ENCODE measurements at places on chromosomes 3 and 15. TPM values are rescaled to one million over a fixed set of nuclear protein-coding genes. Genes with fewer than 3 reads are reported as not detected.
A peak's percentile ranks its signal among the peaks of the same experiment; 100 is the strongest.

DNA sequence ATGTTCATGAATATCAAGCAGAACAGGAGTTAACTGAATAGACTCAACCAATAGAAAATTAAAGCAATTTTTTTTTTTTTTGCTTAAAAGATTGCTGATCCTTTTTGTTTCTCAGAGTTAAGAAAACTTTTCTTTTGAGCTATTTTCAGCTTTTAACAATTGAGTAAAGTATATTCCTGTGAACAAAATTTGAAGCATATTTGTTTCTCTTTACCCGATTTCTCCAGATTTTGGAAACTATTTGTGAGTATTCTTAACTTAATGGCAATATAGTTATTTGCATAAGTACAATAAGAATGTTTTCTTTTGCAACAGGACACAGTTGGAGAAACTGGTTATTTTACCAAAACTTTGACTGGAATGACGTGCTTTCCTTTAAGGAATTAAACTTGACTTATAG, 53.4 kb upstream of the C15orf39 start:
- peak; percentile 22 for DNase-seq

DNA sequence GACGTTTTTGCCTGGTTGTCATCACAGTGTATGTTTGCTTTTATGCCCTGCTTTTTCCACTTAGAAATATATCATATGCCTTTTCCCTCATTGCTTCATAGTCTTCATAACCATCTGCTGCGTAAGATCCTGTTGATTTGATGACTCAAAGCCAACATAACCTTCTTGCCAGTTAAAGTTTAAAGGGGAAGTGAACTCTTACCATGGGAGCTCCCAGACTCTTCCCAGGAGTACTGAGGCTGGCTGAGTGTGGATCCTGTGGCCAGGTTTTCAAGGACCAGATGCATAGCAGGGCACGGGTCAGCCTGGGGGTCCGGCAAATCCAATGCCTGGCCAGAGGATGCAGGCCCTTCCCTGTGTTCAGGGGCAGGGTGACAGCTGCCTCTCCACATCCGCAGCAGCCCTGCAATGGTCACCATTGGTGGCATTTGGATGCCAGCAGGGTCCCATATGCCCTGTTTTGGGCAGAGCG, 42.0 kb upstream of the SACM1L start:
- DNase-seq = no peak

GRCh38 chr3:12400616-12401194, 83.6 kb upstream of the TSEN2 start:
- no peak for DNase-seq

DNA sequence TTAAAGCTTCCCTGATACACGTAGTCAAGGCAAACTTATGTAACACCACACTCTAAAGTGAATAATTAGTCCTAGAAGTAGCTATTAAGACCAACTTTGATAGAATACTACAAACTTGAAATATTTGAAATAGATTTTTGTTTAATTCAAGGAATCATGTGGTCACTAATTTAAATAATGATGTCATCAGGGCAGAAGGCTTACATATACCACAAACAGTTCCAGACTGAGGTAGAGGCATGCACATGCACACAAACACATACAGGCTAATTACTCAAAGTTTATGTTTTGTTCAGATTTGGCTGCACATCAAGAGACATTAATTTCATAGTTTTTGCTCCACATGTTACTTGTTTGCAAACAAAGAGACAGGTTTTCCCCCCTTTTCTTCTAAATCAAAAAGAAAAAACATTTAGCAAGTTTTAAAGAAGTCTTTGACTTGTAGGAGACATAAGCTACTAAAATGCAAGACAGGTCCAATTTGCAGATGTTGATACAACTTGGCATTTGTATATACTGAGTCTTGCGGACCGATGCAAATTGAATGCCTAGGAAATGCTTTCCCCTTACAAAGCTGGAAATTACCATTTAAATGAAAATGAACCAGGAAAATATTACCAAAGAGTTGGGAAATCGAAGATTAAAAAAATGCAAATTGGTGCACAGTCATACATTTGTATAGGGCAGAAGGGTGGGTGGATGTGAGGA, 594.8 kb downstream of the MAGI1 start:
- DNase-seq = no peak

GRCh38 chr3:54891540-54891897, 36.3 kb downstream of the LRTM1 start:
- no peak for DNase-seq

GRCh38 chr3:77967621-77968020, 927.7 kb downstream of the ROBO2 start:
- DNase-seq = no peak

DNA sequence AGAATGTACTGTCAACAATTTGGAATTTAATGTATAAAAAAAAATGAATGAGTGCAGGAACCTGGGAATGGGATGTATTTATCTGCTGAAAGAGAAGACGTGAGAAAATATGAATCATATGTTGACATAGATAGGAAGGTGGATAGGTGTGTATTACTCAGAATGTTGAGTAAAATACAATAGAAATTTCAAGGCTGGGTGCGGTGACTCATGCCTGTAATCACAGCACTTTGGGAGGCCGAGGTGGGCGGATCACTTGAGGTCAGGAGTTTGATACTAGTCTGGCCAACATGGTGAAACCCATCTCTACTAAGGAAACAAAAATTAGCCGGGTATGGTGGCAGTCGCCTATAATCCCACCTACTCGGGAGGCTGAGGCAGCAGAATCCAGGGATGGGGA, 202.8 kb downstream of the CADM2 start:
- no peak for DNase-seq

GRCh38 chr15:64048781-64049460, 2.6 kb upstream of the DAPK2 start:
- peak; percentile 14 for DNase-seq

DNA sequence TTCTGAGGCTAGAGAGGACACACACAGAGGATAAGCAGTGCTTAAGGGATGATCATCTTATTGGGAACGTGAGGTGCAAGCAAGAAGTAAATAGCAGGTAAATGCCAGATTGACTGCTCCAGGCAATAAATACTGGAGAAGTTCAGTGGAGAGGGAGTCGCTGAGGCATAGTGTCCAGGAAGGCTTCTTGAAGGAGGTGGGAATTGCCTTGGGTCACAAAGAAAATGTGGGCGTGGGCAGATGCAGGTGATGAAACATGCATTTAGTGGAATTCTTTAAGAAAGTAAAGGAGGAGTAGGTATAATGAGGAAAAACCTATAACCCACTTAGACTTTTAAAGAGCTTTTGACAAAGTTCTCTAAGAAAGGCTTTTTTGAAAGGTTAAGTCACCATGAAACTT, 7.4 kb upstream of the SEMA5B start:
- DNase-seq = no peak

- no peak for DNase-seq
Measured at GRCh38 chr3:31439890-31440750, 92.6 kb upstream of the STT3B start.

DNA sequence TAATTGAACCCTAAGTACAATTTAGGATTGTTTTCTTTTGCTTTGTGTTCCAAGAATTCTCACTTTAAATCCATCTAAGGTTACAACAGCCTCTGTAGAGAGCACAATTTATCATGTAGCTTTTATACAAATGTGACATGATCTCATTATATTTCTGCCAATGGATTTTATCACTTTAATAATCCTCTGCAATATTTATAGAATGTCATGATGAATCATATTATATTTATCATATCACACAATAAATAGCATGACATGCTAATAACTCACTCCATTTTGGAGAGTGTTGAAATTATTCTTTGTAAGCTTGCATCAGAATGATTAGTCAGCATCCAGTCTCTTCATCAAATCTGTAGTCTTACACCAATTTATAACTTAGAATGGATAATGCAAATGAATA, 280.6 kb upstream of the ZNF717 start:
- no peak for DNase-seq

- no peak for DNase-seq
Measured at GRCh38 chr3:134998158-134998557, 203.1 kb downstream of the EPHB1 start.

- peak; percentile 77 for DNase-seq
Measured at GRCh38 chr15:67082007-67082536, 16.7 kb downstream of the SMAD3 start.

- DNase-seq = peak; percentile 81
Measured at GRCh38 chr3:30638685-30639412, 32.4 kb downstream of the TGFBR2 start.

DNA sequence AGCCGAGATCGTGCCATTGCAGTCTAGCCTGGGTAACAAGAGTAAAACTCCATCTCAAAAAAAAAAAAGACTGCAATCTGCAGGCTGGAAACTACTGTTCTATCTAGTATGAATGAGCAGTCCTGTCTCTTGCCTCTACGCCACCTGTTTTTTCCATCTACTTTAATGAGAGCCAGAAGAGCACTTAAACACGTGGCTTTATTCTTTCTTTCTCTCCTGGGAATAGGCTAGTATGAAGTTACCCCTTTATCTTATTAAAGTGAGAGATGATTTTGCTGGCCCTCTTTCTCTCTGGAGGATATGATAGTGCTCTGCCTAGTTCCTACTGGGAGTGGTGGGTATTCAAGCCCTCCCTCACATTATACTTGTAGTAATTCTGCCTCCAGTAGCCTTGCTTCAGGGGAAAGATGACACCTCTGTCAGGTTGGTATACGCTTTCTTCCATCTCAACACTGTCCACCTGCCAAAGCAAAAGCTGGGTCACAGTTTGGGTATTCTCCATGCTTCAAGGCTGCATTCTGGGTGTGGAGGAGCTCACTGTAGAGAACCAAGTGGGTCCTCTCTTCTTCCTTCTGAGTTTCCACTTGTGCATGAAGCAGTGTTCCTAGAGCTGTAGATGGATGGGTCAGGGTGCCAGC, 17.8 kb downstream of the MAPKBP1 start:
- no peak for DNase-seq

DNA sequence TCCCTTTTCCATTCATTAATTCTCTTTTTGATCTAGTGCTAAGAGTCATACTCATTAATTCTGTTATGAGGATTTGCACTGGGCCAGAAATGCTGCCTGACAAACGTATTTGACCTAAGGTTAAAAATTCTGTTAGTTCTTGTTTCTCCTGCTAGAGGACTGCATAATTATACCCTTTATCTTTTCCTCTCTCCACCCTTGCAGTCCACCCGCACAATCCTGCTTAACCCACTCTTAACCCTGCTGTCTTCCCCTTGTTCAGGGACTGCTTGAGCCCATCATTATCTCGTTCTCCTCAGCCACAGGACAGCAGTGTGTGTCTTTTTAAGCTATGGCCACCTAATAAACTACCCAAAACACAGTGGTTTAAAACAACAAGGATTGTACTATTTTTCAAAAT, 31.1 kb upstream of the DYNC1LI1 start:
- no peak for DNase-seq

- DNase-seq = no peak
Measured at GRCh38 chr15:96347181-96348111, 16.9 kb downstream of the NR2F2 start.

GRCh38 chr15:47366884-47367283, 350.4 kb upstream of the SEMA6D start:
- DNase-seq = no peak

DNA sequence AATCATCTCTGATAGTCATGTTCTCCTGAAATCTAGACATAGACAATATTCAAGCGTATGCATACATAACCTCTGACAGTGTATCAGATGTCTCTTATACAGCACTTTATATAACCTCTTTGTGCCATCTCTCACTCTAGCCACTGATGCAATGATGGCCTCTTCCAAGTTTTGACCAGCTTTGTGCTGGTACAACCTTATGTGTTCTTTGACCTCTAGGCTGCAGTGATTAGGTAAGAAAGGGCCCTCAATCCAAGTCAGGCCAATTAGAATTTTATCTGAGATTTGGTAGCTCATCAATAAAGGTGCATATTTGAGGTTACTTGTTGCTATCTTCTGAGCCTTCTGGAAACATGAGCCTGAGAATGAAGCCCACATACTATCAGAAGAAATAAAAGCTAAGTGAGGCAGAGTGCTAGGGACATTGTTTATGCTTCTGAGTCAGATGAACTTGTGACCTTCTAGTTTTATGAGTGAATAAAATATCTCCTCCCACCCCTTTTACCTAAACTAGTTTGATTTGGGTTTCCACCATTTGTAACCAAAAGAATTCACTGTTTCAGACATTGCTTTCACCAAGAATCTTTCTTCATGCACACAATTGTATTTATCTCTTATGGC, 283.2 kb upstream of the SUCLG2 start:
- DNase-seq = no peak

DNA sequence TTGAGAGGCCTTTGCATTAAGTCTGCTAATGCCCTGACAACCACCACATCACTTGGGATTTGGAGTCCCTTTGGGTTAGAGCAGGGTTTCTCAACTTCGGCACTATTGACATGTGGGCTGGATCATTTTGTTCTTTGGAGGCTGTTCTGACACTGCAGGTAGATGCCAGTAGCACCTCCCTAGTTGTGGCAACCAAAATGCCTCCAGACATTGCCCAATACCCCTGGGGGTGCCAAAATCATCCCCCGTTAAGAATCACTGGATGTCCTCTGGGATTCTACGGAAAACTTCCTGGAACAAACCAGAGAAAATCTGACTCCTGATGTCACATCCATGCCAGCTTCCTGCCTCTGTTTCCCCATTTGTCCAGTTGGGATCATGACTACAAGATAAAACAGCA, 37.2 kb upstream of the BLM start:
- DNase-seq = no peak

DNA sequence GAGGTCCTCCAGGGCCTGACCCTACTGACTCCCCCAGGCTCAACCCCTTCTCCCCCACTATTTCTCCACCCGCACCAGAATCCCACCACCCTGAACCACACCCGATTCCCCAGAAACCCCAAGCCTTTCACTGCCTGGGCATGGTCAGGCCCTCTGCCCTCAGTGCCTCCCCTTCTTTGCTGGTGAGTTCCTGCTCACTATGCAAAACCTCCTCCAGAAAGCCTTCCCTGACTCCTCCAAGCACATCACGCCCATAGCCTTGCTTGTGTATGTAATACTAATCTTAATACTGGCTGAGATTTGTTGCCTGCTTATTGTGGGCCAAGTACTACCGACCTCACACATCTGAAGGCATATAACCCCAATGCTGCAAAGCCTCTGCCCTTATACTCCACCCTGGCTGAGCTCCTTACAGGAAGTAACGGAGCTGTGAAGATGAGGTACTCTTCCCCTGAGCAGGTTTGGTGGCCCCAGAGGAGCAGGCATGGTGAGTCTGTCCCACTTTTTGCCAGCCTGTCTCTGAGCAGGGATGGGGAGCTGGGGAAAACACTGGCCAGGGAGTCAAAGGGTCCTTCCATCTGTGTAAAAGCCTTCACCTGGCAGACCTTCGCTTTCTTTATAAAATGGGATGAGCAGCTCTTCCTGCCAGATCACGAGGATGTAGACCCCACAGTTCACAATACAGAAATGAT, 9.5 kb downstream of the RAB6B start:
- DNase-seq = no peak

GRCh38 chr15:78274994-78275393, 10.6 kb downstream of the DNAJA4 start:
- DNase-seq = no peak

Gene CCRL2
- total RNA-seq = 2.2 TPM

Gene CRABP1
- total RNA-seq = not detected

Gene PAK6
- not detected for total RNA-seq

Gene EPHA6
- not detected for total RNA-seq

Gene LDHAL6B
- total RNA-seq = not detected

Gene PSTPIP1
- total RNA-seq = 23.6 TPM

Gene USP50
- not detected for total RNA-seq

Gene NISCH
- 73.3 TPM for total RNA-seq

Gene UCN2
- not detected for total RNA-seq

Data from OCI-LY7 (cell line).